ENCODE measurements at places on chromosomes 16 and 17.

GRCh38 chr17:40646791-40647623 lies 611 bp downstream of the SMARCE1 start:
- DNase-seq = no peak

DNA sequence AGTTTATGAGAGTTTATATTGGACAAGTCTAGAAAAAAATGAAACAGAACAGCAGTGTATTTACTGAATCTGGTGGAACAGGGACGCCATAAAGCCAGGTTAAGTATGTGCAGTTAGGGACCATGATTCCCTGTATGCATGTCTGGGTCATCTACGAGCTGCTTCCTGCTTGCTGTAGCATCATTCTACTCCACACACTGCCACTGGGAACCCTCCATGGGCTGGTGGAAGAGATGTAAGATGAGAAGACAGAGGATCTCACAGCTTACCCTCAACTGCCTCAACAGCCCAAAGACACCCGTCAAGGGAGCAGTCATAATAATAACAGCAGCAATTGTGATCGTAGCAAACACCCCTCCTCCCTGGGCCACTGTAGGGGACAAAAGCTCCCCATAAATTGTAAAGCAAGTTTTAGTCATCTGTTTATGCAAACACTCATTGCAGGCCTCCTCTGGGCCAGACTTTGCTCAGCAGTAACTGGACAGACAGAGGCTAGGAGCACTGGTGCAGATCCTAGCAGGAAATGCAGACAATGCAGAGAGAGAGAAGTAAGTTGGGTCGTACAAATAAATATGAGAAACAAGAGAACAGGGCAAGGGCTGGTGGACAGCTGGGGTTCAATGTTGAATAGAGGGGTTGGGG lies 188.0 kb downstream of the SOX9 start:
- no peak for DNase-seq

GRCh38 chr17:80921159-80921558 lies 70.5 kb upstream of the CHMP6 start:
- DNase-seq = no peak

- DNase-seq = no peak
Observed at GRCh38 chr16:1870365-1871082, 1.4 kb downstream of the MEIOB start.

GRCh38 chr17:64920419-64921172 lies 1.3 kb upstream of the LRRC37A3 start:
- DNase-seq = no peak

- DNase-seq = no peak
Observed at GRCh38 chr16:28573738-28574718, 20.3 kb downstream of the SGF29 start.

DNA sequence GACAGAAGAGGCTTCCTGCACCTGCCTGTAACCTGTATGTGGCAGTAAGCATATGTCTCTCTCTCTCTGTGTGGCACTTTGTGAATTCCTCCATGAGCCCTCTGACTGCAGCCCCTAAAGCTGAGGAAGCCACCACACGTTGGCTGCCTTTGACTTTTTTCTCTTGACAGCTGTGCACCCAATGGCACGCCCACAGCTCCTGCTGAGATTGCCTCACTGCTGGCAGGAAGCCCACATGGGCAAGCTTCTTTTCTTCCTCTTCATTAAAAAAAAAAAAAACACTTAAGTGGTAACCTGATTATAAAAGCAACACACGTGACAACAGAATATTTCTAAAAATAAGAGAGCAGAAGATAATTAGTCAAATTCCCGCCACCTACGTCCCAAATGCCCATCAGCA lies 34.0 kb upstream of the PIRT start:
- no peak for DNase-seq

GRCh38 chr16:47617732-47618131 lies 156.6 kb downstream of the PHKB start:
- DNase-seq = no peak

DNA sequence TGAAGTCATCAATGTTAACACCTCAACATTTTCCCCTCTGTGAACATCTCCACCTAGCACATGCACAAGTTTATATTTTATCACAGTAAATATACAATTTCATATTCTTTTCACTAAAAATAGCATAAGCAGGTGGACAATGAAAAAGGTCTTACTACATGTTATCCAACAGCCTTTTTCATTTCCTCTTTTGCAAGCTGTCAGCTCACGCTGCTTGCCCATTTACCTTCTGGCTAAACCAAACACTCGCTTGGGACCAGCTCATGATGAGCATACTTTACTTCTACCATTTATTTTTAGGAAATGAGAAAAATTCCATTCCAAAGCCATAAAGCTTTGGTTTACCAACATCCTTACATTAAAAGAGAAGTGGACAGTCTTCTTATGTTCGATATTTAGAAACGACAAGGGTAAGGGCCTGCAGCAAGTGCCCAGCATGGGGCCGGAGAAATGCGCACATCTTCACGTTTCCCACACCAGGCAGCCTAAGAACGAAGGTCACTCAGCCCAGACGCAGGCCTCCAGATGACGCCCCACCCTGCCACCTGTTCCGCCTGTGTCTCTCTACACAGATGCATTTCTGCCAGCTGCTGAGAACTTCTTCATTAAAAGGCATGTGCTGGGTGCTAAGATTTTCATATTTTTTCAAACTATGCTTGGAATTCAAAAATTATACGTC lies 13.9 kb downstream of the SNN start:
- no peak for DNase-seq

DNA sequence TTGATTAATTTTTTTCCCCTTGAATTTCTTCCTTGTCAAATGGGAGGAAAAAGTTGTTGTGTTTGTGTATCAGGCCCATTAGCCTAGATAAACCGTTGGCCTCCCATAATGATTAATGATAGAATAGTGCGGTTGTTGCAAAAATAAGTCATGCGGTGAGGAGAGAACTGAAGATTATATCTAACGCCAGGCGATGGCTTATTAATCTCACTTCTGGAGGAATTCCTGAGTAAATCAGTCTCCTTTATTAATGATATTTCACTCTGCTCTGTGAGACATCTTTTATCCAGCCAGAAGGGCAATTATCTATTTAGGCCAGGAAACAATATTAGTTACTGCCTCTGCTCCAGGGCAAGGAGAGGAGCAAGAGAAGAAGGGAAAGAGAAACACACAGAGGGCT lies 107.3 kb downstream of the IRX5 start:
- DNase-seq = no peak

DNA sequence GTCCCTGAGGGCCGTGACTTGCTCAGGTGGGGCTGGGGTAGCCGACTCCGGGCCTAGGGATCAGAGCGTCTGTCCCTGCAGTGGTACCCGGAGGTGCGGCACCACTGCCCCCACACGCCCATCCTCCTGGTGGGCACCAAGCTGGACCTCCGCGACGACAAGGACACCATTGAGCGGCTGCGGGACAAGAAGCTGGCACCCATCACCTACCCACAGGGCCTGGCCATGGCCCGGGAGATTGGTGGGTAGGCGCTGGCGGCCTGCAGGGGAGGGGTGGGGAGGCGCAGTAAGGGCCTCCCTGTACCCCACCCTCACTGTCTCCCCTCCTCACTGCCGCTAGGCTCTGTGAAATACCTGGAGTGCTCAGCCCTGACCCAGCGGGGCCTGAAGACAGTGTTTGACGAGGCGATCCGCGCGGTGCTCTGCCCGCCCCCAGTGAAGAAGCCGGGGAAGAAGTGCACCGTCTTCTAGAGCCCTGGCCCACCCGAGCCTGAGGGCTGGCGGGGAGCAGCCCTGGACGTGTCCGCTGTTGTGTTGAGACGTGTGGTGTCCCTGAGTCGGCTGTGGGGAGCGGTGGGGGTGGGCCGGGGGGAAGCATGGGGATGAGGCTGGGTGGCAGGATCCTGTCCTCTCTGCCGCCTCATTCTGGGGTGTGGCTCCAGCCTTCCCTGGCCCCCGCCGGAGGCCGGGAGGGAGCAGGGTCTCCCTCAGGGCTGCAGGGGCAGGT lies 2.0 kb downstream of the RAC3 start:
- DNase-seq = no peak

- no peak for DNase-seq
Observed at GRCh38 chr16:65274566-65274965, 152.7 kb upstream of the CDH11 start.

DNA sequence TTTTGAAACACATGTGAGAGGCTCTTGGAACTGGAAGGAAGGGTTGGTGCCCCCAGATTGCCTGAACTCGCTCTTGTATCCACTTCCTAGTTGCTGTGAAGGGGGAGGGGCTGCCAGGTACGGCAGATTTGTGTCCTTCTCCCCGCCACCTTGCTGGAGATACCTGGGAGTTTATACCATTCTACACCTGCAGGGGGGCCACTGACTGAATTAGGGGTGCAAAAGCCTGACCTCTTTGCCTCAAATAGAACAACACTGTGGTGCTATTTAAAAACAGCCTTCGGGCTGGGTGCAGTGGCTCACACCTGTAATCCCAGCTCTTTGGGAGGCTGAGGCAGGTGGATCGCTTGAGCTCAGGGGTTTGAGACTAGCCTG lies 35.1 kb upstream of the IL34 start:
- DNase-seq = no peak

- no peak for DNase-seq
Observed at GRCh38 chr16:57752581-57753447, 17.2 kb downstream of the KATNB1 start.

DNA sequence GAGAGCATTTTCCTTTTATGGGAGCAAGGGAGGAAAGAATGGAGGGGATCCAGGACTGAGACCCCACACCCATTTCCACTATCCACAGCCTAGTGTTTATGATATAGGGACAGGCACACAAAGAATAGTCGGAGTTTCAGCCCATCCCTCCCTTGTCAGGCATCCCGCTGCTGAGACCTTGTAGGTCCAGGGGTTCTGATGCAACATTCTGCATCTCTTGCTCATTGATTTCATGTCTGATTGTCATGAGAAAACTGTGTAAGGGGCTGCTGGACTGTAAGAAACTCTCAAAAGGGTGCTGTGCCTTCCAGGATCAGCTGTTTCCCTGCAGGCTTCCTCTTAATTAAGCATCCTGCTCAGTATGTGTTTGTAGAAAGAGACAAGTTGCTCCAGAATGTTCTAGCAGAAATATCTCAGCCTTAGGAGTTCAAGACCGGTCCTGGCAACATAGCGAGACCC lies 5.3 kb upstream of the POLR3E start:
- no peak for DNase-seq

DNA sequence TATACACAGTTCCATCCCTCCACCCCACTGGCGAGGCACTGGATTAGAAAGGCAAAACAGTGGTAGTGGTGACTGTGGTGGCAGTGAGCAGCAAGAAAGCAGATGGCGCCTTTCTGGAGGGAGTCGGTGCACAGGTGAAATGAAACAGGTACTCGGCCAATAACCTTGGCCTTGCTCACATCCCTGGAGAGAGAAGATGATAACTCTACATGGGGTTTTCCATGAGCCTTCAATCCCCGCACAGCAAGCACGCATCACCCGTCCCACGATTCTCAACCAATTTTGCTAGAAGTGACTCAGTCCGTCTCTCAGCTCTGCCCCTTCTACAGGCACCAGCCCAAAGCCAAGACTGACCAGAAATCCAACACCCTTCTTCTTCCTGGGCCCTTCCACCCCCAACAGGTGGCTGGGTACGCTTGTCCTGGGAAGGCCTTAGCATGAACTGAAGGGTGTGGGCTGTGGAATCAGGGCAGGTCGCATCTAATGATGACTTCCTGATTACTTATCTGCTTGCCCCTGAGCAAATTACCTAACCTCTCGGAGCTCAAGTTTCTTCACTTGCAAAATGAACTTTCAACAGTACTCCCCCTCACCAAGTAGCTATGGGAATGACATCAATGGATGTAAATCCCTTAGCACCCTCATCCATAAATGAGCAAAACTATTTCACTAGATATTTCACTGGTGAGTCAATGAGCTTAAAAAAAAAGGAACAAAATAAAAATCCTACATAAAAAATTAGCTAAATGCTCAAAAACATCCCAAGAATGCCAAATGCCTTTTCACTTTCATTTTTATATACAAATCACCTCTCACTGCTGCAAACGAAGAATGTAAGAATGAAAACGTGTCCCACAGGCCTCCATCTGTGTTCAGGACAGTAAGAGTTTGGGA lies 18.0 kb downstream of the XPO6 start:
- no peak for DNase-seq

DNA sequence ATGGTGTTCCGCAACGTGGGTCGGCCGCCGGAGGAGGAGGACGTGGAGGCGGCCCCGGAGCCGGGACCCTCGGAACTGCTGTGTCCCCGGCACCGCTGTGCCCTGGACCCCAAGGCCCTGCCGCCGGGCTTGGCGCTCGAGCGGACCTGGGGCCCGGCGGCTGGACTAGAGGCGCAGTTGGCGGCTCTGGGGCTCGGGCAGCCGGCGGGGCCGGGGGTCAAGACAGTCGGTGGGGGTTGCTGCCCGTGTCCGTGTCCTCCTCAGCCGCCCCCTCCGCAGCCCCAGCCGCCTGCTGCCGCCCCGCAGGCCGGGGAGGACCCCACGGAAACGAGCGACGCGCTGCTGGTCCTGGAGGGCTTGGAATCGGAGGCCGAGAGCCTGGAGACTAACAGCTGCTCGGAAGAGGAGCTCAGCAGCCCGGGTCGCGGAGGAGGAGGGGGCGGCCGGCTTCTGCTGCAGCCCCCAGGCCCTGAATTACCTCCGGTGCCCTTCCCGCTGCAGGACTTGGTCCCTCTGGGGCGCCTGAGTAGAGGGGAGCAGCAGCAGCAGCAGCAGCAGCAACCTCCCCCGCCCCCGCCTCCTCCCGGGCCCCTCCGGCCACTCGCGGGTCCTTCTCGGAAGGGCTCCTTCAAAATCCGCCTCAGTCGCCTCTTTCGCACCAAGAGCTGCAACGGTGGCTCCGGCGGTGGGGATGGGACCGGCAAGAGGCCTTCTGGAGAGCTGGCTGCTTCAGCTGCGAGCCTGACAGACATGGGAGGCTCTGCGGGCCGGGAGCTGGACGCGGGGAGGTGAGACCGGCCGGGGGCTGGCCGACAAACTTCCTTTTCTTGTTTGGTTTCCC lies 821 bp downstream of the SOCS7 start:
- no peak for DNase-seq

DNA sequence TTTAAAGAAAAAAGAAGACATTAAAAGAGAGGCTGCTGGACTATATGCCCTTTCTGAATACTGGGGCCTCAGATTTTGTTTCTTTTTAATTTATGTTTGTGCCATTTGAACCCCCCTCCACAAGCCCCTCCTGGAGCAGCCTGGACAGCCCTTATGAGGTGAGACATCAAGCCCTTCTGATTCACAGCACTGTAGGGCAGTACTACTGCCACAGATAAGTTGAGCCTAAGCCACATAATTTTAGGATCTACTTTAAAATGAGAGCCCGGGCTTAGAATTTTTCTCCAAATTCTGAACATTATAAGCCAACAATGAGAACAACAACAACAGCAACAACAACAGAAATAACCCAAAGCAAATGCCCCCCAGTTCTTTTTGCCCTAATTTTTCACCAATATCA lies 256.9 kb upstream of the SALL1 start:
- no peak for DNase-seq

GRCh38 chr17:55317284-55317683 lies 52.5 kb downstream of the HLF start:
- DNase-seq = no peak

GRCh38 chr16:29316761-29317183 lies 89.7 kb downstream of the NPIPB11 start:
- no peak for DNase-seq

- no peak for DNase-seq
Observed at GRCh38 chr17:76130473-76130872, 10.6 kb downstream of the FOXJ1 start.

GRCh38 chr17:7893187-7893880 lies 4.7 kb downstream of the CHD3 start:
- DNase-seq = no peak

Data from nucleus accumbens (tissue), 56 donors.